Cardiac fibroblast (primary cell): ENCODE measurements at places on chromosomes 1 and 21.
A peak's percentile ranks its signal among the peaks of the same experiment; 100 is the strongest.

- no peak for DNase-seq
These were observed 111.3 kb downstream of the NOS1AP start for GRCh38 chr1:162180813-162181212.

- DNase-seq = peak; percentile 98
These were observed 107.7 kb downstream of the KIAA0319L start for GRCh38 chr1:35449334-35450008.

DNA sequence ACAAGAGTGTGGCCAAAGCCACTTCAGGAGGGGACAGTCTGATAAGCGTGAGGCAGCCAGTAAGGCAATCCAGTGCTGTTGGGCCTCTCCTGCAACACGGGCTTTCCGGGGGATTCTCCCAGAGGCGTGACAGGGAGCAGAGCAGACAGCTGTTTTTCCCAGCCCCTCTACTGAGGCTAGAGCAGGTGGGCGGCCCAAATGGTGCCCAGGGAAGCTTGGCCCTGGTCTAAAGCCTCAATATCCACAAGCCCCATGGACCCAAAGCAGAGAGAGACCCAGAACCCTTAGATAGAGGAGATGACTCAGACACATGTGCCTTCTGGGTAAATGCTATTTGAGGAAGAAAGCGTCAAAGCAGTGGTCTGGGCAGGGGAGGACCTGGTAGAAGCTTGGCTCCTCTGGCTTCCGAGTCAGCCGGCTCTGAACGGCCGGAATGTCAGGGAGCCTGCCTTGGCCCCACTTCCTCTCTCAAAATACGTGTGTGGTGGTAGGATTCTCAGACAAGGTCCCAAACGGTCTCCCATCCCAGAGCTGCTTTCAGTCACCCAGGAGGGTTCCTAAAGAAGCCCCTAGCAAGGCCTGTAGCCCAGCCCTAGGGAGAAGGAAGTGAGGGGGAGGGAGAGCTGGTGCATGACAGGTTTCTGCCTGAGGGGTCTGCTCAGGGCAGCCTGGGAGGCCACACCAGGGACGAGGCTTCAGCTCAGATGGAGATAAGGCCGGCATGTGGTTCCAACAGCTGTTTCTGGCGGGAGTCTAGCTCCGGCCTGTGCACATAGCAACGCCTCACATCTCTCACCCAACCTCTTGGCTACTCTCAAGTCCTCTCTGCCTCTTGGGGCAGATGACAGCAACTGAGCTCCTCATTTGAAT is 28.8 kb downstream of the PIK3C2B start:
- peak; percentile 35 for DNase-seq

DNA sequence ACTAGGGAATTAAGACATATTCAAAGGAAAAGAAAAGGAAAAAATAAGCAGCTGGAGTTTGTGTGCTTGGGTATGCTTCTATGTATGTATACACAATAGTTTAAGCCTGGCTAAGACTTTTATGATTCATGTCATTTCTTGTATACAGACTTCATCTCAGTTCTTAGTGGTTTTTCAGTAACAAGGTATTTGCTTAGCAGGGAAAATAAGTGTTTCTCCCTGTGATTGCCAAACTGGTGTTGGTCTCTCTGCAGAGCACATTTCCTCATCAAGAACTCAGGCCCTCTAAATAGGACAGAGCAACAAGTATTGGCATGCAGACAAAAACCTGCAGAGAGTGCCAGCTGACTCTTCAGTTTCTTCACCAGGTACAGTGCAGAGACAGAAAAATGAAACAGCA is 484.4 kb upstream of the ZRANB2 start:
- DNase-seq = peak; percentile 41
